ENCODE measurements at places on chromosomes 13 and 19.

GRCh38 chr13:78410847-78411246 is 192.5 kb downstream of the POU4F1 start:
- DNase-seq: no peak

- DNase-seq: no peak
Measured at GRCh38 chr19:32613008-32613407, 32.0 kb downstream of the PDCD5 start.

DNA sequence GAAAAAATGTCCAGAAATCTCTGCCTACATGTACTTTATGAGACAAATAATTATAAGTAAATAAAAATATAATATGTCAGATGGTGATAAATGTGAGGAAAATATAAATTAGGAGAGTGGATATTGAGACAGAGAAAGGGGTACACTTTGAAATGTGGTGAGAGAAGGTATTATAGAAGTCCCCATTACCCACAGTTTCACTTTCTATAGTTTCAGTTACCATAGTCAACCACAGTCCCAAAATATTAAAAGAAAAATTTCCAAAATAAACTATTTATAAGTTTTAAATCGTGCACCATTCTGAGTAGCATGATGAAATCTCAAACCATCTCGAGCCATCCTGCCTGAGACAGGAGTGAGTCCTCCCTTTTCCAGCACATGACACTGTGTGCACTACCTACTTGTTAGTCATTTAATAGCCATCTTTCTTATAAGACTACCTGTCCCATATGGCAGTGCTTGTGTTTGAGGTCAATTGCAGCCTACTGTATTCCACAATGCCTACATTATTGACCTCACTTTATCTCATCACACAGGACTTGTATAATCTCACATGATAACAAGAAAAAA is 653.7 kb downstream of the DACH1 start:
- no peak for DNase-seq

DNA sequence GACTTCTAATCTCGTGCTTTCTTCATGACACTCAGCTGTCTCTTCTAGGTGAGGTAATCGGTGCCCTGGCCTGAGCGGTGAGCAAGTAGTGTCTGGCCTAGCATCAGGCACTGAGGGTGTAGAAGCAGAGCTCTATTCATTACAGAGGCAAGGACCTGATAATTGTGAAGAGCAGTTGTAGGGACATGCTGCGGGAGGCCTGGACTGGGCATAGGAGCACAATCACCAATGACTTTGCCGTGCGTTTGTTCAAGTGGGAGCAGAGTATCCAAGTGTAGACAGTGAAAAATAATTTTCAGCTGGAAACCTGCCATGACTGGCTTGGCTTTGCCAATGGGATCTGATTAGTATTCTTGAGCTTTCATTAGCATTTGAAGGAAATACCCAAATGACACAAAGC is 32.1 kb upstream of the DCLK1 start:
- no peak for DNase-seq

DNA sequence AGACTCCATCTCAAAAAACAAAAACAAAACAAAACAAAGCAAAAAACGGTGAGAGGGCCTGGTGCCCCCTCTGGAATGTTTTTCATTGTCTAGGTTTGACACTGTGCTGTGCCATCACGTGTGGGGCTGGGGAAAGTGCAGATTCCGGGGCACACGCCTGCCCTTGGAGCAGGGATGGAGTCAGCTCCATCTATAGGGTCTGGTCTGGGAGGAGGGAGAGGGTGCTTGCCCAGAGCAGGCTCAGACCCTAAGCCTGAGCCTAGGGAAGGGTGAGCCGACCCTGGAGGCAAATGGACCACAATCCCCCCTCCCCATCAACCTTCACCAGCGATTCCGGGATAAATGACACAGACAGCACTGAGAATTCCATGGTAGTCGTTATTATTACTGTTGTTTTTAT is 10.9 kb upstream of the ZBTB32 start:
- no peak for DNase-seq

GRCh38 chr13:51803422-51804294 is at the start of gene DHRS12:
Gene DHRS12 (minus strand): TSS chr13:51804163. CDS start chr13:51799659, 4,504 bp downstream.
- DNase-seq: peak; percentile 61

- no peak for DNase-seq
Measured at GRCh38 chr13:49093376-49093775, 117.7 kb downstream of the FNDC3A start.

GRCh38 chr13:28510066-28510465 is 15.1 kb upstream of the FLT1 start:
- DNase-seq: no peak

GRCh38 chr19:12194827-12195731 is 32.2 kb downstream of the ZNF136 start:
- DNase-seq: no peak

DNA sequence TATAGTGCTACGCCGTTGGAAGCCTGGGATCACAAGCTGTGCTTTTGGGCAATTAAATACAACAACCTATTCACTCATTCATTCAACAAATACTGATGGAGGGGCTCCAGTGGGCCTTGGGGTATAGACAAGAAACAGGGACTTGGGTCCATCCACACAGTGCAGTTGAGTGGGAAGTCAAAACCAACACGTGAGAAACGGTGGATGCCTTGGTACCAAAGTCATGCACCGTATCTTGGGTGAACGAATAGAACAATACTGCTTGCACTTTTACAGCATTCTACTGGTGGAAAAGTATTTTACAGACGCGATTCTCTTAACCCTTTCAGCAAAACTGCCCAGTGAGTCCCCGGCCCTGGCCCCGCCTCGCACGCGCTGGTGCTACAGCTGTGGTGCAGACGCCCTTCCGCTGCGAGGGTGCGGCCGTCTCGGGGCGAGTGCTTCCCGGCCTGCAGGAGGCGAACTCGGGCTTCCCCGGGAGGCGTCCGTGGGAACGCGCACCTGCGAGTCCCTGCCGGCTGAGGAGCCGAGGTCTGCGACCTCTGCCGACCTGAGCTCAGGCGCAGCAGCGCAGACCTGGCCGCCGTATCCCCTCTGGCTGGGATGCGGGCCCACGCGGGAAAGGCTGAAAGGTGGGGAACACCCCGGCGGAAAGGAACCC is 8.3 kb downstream of the TNFRSF19 start:
- DNase-seq: no peak

DNA sequence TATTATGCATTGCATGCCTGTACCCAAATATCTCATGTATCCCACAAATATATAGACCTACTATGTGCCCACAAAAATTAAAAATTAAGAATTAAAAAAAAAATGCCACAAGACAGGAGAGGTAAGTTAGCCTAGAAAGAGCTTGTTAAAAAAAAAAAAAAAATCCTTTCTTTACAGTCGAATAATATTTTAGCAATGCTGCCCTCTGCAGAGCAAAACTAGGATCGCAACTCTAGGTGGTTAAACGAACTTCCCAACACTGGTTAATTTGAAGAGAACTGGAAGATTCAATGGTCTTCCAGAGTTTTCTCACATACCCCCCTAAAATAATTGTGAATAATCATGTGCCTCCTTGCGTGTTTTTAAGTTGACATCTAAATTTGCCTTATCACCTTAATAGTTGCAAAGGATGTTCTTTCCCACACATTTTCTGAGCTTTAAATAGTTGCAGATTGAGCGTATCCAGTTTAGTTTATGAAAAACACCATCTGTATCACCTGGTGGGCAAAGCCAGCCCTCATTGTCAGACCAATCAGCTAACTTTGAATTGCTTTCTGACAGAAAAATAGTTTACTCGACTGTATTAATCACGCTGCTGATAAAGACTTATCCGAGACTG is 47.4 kb upstream of the RCBTB2 start:
- peak; percentile 7 for DNase-seq

- no peak for DNase-seq
Measured at GRCh38 chr19:56356944-56357343, 36.4 kb downstream of the ZNF582 start.

DNA sequence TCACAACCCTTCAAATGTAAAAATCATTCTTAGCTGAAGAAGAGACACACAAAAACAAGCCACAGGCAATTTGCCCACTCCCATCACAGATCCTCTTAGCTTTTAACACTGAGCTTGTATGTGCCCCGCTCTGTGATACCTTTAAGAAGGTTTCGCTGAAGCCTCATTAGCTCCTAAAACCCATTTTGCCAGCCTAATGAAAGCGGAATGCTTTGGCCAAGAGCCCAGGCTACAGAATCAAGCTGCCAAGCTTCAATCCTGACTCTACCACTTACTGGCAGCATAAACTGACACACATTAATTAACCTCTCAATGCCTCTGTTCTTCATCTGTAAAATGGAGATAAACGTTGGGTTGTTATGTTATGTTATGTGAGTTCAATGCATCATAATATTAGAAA is 10.5 kb downstream of the ZNF112 start:
- DNase-seq: no peak

DNA sequence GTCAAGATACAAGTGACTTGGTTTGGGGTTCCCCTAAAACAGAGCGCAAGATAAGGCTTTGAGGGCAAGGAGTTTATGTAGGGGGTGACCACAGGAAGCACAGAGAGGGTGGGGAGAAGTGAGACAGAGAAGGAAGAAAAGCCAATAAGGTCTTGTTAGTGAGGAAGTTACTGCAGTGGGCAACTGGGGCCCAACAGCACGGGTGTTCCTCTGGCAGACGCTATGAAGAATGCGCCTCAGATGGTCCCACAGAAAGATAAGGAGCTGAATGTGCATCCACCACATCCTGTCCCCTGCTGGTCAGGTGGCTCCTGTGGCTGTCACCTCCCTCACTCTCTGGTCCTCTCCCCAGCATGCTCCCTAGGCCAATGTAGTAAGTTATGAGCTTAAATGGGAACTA is 333.5 kb downstream of the TSHZ3 start:
- no peak for DNase-seq

GRCh38 chr19:29680447-29680846 is 15.2 kb downstream of the PLEKHF1 start:
- no peak for DNase-seq

GRCh38 chr19:41297628-41298347 is 12.2 kb upstream of the CCDC97 start:
- DNase-seq: no peak

- DNase-seq: no peak
Measured at GRCh38 chr13:99836291-99836690, 135.3 kb downstream of the ZIC5 start.

GRCh38 chr13:80339912-80340650 is 845 bp downstream of the SPRY2 start:
- DNase-seq: peak; percentile 10

- DNase-seq: no peak
Measured at GRCh38 chr13:114318624-114319023, 4.3 kb downstream of the CHAMP1 start.

GRCh38 chr19:53254411-53255341 is at the start of gene ZNF677:
Gene ZNF677 (minus strand): TSS chr19:53254873. CDS start chr19:53251550, 3,323 bp downstream.
- peak; percentile 66 for DNase-seq

DNA sequence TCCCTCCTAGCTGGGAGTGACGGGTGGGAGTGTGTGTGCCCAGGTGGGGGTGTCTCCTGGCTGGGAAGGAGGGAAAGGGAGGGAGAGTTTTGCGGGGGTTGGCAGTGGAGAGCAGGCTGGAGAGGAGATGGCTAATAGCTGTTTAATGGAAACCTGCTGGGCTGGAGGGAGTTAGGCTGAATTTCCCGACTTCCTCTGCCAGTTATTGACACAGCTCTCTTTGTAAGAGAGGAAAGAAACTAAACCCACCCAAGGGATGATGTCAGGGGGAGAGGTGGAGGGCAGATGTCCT is 10.2 kb upstream of the ILF3 start:
- DNase-seq: no peak

- no peak for DNase-seq
Measured at GRCh38 chr13:109157275-109157674, 527.9 kb downstream of the MYO16 start.

GRCh38 chr19:32224371-32225244 is 120.8 kb upstream of the ZNF507 start:
- DNase-seq: peak; percentile 24

DNA sequence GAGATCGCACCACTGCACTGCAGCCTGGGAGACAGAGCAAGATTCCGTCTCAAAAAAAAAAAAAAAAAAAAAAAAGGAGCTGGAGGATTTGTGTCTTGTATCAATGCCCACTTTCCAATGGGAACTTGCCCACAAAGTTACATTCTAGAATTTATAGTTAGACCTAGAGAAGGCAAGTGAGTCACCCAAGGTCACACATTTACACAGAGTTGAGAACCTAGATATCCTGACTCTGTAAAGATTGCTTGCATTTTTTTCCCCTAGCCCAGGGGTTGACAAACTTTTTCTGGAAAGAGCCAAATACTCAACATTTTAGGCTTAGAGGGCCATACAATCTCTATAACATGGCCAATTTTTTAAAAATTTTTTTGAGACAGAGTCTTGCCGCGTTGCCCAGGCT is 7.7 kb upstream of the BRD4 start:
- DNase-seq: no peak

DNA sequence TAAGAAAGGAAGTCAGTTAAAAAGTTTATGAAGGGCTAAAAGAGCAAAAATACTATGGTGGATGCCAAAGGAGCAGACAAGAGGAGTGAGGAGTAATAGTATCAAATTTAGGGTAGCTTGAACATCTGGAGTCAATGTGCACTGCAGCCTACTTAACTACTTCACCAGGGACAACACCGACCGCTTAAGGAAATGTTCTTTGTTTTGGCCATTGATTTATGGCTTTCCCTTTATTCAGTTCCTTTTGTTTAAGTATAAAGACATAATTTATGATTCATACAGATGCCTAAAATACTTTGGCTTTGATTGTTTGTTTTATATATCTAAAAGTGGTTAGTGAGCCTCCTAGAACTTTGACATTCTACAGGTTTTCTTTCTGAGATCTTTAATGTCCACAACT is 276.3 kb upstream of the PRR20A start:
- DNase-seq: no peak

DNA sequence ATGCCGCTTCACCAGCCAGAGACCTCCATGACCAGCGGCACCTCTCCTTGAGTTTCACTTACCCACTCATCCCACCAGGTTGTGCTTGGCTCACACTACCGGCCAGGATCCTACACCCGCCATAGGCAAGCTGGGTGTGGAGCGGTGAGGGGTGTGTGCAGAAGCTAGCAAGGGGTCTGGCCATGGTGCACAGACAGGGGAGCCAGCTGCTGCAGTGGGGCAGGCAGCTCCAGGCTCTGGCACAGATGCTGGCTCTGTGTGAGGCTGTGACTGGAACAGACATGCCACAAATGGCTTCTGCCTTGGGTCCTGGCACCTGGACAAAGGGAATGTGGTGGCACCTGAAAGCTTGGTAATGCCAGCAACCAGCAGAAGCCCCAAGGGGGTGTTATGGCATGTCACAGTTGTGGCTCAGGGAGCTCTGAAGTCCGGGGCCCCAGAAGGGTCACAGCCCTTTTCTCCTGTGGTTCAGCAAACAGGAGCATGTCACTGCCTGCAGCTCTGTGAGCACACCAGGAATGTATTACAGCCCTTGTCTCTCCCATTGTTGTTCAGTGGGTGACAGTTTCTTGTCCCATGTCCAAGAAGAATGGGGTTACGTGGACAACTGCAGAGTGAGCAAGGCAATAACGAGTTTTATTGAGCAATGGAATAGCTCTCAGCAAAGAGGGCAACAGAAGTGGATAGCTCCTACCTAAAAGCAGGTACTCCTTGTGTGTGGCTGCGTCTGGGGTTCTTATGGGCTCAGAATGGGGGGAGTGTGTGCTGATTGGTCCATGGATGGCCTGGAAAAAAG is 2791.0 kb upstream of the PCDH20 start:
- no peak for DNase-seq

DNA sequence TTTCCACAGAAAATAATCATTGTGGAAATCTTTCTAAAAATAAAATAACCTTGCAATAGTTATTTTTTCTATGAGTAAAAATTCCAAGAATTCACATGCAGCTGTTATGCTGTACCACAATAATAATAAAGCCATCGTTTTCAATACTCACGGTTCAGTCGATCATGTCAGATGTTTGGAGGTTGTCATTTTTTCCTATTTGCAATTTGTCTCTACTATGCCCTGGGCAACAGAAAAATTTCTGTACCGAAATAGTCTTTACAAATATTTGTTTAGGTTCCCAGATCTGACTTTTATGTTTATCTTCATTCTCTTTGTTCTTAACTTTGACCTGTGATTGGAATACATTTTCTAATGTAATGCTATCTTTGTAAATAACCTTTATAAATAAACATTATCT is 79.7 kb downstream of the ESD start:
- no peak for DNase-seq

All from NCI-H774 (cell line).